ENCODE measurements at places on chromosomes 6 and 20. TPM values are rescaled to one million over a fixed set of nuclear protein-coding genes. Genes with fewer than 3 reads are reported as not detected.

DNA sequence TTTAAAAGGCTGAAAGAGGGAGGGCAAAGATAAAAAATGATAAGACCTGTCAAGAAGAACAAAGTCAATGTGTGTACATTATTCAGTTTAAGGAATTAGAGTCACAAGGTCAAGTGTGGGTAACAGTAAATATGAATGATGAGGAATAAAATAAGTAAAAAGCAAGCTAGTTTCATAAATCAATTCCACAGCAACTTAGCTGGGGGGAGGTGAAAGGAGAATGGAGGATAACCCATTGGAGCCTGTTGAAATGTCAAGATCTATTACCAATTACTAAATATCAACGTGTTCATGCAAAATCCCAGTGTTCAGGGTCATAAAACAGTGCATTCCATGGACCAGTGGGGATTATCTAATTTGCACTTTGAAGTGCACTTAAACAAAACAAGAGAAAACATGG lies 242.9 kb downstream of the TBX18 start:
- H3K36me3 ChIP-seq, result no peaks in the 10 kb centered on the region
- peaks cover under 1% of the 10 kb centered on the region for H3K4me1 ChIP-seq
- H3K27ac ChIP-seq, result no peak overlapping the region
- no peak for DNase-seq
- no peak overlapping the region for H3K4me3 ChIP-seq

TNFAIP3 gene
- 89.5 TPM for total RNA-seq

GRCh38 chr20:51446656-51447055 lies 95.9 kb downstream of the NFATC2 start:
- peaks cover 25% of the 10 kb centered on the region for H3K36me3 ChIP-seq
- H3K4me3 ChIP-seq, result no peak overlapping the region
- no peaks in the 10 kb centered on the region for H3K27me3 ChIP-seq
- H3K27ac ChIP-seq, result no peak overlapping the region
- DNase-seq, result no peak

DNA sequence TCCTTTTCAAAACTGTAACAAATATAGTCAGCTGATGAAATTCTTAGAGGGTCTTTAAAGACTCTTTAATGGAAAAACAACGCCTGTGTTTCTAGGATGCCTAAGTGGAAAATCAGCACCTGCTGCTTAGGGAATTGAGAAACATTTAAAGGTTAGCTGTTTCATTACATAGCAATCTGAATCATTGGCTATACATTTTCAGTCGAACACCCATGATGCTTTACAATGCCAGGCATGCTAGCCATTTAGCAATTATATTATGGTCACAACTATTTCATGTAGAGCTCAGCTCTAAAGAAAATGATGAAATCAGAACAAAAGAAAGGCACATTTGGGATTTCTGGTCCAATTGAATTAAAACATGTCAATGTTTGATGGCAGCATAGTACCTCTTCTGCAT lies 270.3 kb upstream of the SYNCRIP start:
- H3K4me1 ChIP-seq, result no peaks in the 10 kb centered on the region
- no peaks in the 10 kb centered on the region for H3K27me3 ChIP-seq
- no peak overlapping the region for H3K4me3 ChIP-seq
- no peaks in the 10 kb centered on the region for H3K36me3 ChIP-seq
- DNase-seq, result no peak

- DNase-seq, result no peak
- no peaks in the 10 kb centered on the region for H3K27me3 ChIP-seq
- no peak overlapping the region for H3K27ac ChIP-seq
- H3K4me3 ChIP-seq, result no peak overlapping the region
Measured at GRCh38 chr20:47276851-47277534, 79.5 kb downstream of the ZMYND8 start.

IYD gene
- total RNA-seq, result not detected

RAET1E gene
- total RNA-seq, result not detected

GRCh38 chr20:58790454-58790853 lies 60.2 kb downstream of the GNAS-AS1 start:
- H3K27me3 ChIP-seq, result peaks cover 13% of the 10 kb centered on the region
- no peak overlapping the region for H3K27ac ChIP-seq
- H3K4me3 ChIP-seq, result no peak overlapping the region
- no peaks in the 10 kb centered on the region for H3K4me1 ChIP-seq
- no peaks in the 10 kb centered on the region for H3K36me3 ChIP-seq

DNA sequence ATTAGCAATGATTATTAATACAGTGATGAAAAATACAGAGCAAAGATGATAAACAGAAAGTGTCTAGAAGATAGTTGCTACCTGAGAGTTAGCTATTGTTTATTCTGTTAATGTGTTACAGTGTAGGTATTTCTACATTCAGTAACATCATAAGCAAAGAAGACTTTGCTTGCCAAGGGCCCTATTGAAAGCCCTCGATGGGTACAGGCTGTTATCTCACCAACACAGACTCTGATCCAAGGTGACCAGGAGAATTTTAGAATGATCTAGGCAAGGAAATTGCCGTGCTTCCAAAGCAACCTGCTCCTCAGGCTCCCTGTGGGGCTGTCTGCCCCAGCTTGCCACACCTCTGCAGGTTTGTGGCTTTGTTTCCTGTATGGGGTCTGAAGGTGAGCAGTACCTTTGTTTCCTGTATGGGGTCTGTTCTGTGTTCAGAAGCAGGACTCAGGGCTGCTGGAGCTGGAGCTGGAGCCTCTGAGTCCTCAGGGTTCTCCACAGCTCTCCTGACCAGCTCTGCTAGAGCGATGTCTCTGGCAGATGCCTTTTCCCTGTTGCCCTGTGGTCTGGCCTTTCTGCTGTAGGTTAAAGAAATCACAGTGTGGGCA lies 32.5 kb downstream of the PHACTR3 start:
- H3K36me3 ChIP-seq, result no peaks in the 10 kb centered on the region
- no peak overlapping the region for H3K4me3 ChIP-seq
- no peak for DNase-seq
- H3K27me3 ChIP-seq, result peaks cover 5% of the 10 kb centered on the region

TGM2 gene
- total RNA-seq, result 0.43 TPM

GPR6 gene
- total RNA-seq, result not detected

DNA sequence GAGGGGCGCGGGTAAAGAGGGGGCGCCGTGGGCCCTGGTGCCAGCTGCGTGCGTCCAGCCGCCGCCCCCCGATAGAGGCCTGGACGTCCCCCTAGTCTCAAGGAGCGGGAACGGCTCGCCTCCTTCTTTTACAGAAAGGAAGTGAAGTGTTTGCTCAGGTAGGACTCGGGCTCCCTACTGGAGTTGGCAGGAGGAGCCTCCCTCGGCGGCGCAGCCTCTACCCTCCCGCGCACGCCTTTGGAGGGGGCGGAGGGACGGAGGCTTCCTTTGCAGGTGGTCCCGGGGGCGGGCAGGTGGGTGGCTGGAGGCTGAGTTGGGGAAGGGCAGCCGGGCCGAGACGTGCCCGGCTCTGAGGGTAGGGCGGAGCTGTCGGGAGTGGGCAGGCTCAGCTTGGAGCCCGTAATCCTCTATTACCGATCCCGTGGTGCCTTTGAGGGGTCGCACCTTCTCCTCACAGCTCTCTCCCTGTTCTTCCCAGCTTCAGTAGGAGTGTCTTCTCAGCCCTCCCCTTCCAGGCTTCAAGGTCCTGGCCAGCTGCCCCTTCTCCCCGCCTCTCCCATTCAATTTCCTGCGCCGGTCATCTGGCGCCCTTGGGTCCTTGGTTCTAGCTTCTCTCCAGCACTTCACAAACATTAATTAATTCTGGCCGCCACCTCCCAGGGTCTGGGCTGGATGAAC lies 728 bp downstream of the ITPR3 start:
- peak overlapping the region; percentile 76 for H3K27ac ChIP-seq
- peaks cover 48% of the 10 kb centered on the region for H3K4me1 ChIP-seq
- peaks cover 3% of the 10 kb centered on the region for H3K27me3 ChIP-seq
- peaks cover 9% of the 10 kb centered on the region for H3K36me3 ChIP-seq

All from activated naive CD8-positive, alpha-beta T cell treated with anti-CD3 and anti-CD28 coated beads, Interleukin-2, amount 10 ng/mL, durations not matched to agents 7 days and 5 days (primary cell).